Caco-2 (cell line): ENCODE measurements at places on chromosomes 12 and 14.

DNA sequence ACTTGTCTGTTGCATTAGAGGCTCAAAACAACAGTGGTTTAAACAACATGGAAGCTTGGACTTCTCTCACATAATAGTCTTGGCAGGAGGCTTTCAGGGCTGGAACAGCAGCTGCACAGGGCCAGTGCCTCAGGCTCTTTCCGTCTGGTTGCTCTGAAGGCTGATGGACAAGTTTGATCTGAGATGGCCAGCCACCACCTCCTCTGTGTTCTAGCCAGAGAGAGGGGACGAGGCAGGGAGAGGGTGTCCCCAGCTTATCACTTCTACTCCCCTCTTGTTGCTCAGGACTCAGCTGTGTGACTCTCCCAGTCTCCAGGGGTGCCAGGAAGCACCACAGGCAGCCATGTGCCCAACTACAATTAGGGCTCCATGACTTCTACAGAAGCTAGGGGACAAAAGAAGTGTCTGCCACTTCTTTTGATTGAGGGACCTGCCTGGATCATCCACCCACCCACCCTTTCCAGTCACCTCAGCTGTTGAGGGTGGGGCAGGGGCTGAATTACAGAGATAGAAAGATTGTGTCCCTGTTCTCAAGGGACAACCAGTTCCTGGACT is 46.6 kb downstream of the SMIM41 start:
- H3K4me1 ChIP-seq: no peaks in the 10 kb centered on the region
- no peak overlapping the region for H3K27ac ChIP-seq
- no peak overlapping the region for H3K4me3 ChIP-seq
- H3K36me3 ChIP-seq: no peaks in the 10 kb centered on the region

GRCh38 chr12:29756741-29757390 is 26.9 kb downstream of the TMTC1 start:
- no peak overlapping the region for H3K4me3 ChIP-seq
- no peak for DNase-seq
- H3K27ac ChIP-seq: no peak overlapping the region
- H3K4me1 ChIP-seq: no peaks in the 10 kb centered on the region
- no peaks in the 10 kb centered on the region for H3K36me3 ChIP-seq

GRCh38 chr12:94987801-94988200 is 15.7 kb downstream of the NDUFA12 start:
- H3K27me3 ChIP-seq: no peaks in the 10 kb centered on the region
- no peaks in the 10 kb centered on the region for H3K36me3 ChIP-seq
- H3K27ac ChIP-seq: no peak overlapping the region
- no peaks in the 10 kb centered on the region for H3K4me1 ChIP-seq

DNA sequence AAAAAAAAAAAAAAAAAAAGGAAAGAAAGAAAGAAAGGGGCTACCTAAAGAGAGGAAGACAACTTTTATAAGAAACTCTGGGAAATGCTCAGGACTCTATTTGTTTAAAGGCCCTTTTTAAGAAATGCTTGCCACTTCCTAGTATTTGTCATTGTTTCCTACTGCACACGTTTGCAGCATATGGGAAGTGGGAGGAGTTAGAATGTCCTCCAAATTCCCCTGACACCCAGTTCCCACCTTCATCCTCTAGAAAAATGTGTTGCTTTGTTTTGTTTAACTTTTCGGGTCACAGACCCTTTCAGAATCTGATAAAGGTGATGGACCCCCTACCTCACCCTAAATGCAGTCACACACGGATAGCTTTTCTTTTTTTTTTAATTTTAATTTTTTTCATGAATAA is 40.8 kb downstream of the NINJ2 start:
- no peaks in the 10 kb centered on the region for H3K27me3 ChIP-seq
- H3K36me3 ChIP-seq: no peaks in the 10 kb centered on the region
- peaks cover 16% of the 10 kb centered on the region for H3K4me1 ChIP-seq
- H3K27ac ChIP-seq: no peak overlapping the region

GRCh38 chr14:72597252-72598233 is 296.4 kb downstream of the DPF3 start:
- H3K4me1 ChIP-seq: no peaks in the 10 kb centered on the region
- H3K27ac ChIP-seq: no peak overlapping the region
- DNase-seq: no peak
- no peak overlapping the region for H3K4me3 ChIP-seq

- no peak overlapping the region for H3K27ac ChIP-seq
- no peaks in the 10 kb centered on the region for H3K4me1 ChIP-seq
- H3K4me3 ChIP-seq: no peak overlapping the region
- no peaks in the 10 kb centered on the region for H3K27me3 ChIP-seq
- no peaks in the 10 kb centered on the region for H3K36me3 ChIP-seq
Measured at GRCh38 chr14:78576437-78577166, 406.4 kb downstream of the NRXN3 start.

DNA sequence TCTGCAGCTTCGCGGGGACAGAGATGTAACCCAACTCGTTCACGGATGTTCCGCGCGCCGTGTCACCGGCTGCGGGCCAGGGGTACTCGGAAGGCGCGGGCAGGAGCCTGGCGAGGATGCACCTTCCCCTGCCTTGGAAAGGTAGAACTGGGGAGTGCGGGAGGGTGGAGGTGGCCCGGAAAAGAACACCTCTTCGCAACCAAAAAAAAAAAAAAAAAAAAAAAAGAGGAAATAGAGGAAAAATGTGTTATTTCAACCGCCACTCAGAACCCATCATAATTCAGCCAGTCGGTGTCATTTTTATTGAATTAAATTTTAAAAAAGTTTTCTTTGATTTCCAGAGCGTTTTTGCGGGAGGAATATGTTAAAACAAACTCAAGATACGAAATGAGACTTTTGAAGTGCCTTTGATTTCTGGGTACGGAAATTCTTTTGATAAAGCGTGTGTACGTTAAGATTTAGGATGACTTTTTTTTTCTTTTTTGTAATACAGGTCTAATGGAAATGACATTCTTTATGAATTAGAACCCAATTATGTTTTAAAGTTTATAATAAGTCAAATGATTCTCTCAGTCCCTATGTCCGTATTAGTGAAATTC is 8.9 kb downstream of the CDKN1B start:
- peaks cover 20% of the 10 kb centered on the region for H3K4me1 ChIP-seq
- H3K36me3 ChIP-seq: no peaks in the 10 kb centered on the region
- peak overlapping the region; percentile 92 for H3K4me3 ChIP-seq
- peak overlapping the region; percentile 92 for H3K27ac ChIP-seq
- no peak for DNase-seq

DNA sequence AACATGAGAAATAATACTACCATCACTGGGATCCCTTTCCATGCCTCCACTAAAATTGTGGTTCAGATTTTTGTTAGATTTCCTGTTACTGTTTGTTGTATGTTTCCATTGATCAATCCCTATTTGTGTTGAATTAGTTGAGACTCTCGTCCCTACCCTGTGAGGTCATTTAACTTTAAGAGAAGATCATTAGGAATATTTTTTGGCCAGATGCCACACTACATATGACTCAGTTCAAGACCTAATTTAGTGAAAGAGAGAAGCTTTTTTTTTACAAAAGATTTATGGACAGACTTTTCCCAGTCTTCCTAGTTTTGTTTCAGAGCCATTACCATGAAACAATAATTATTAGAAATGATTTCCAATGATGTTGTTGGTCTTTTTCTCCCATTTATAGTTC is 35.5 kb downstream of the CPSF6 start:
- no peaks in the 10 kb centered on the region for H3K27me3 ChIP-seq
- H3K27ac ChIP-seq: no peak overlapping the region
- H3K36me3 ChIP-seq: no peaks in the 10 kb centered on the region

GRCh38 chr14:100604709-100605108 is 17.5 kb upstream of the BEGAIN start:
- no peak overlapping the region for H3K27ac ChIP-seq
- no peaks in the 10 kb centered on the region for H3K36me3 ChIP-seq

DNA sequence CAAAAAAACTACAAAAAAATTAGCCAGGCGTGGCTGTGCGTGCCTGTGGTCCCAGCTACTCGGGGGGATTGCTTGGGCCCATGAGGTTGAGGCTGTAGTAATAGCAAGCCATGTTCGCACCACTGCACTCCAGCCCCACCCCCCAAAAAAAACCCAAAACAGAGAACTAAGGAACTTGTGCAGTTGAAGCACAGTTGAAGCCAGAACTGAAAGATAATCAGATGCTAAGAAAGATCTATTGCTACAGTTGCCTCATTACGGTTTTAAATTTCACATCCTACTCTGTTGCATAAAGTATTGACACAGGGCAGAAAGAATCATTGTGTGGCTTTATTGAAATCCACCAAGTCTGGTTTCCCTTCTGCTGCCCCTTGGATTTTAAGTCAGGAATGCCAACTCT is 3.8 kb downstream of the CS start:
- no peak for DNase-seq
- peaks cover 23% of the 10 kb centered on the region for H3K4me1 ChIP-seq
- H3K4me3 ChIP-seq: no peak overlapping the region
- H3K27ac ChIP-seq: no peak overlapping the region
- no peaks in the 10 kb centered on the region for H3K36me3 ChIP-seq
